ENCODE measurements at places on chromosomes 3 and 15. TPM values are rescaled to one million over a fixed set of nuclear protein-coding genes. Genes with fewer than 3 reads are reported as not detected.

The GUCA1C gene
- total RNA-seq: not detected

DNA sequence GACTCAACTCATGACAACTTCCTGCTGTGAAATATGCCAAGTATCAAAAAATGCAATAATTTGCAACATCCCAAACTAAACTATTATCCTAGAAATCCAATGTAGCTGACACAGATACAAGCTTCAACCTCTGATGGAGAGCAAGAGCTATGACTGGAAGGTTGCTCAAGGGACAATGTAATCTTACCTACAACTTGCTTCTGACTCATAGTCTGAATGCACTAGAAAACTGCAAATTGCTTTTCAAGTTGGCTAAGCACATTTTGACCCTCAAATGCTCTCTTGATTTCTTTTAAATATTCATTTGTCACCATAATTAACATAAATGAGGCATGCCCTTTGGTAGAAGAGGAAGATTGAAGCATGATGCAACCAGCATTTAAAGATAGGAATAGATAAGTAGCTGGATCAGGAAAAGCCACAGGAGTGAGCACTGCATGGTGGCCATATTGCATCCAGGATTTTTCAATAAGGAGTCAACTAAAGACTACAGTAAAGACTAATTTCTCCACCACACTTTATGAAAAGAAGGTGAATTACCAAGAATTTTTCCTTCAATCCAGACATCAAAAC lies 630.8 kb upstream of the GBE1 start:
- no peak for DNase-seq

- DNase-seq: no peak
Observed at GRCh38 chr3:29241855-29242254, 39.0 kb upstream of the RBMS3 start.

- DNase-seq: no peak
Observed at GRCh38 chr15:68560501-68561113, 18.2 kb upstream of the CORO2B start.

- no peak for DNase-seq
Observed at GRCh38 chr3:172388412-172389078, 59.7 kb downstream of the GHSR start.

GRCh38 chr15:88981244-88982215 lies 68.4 kb upstream of the MFGE8 start:
- DNase-seq: no peak

DNA sequence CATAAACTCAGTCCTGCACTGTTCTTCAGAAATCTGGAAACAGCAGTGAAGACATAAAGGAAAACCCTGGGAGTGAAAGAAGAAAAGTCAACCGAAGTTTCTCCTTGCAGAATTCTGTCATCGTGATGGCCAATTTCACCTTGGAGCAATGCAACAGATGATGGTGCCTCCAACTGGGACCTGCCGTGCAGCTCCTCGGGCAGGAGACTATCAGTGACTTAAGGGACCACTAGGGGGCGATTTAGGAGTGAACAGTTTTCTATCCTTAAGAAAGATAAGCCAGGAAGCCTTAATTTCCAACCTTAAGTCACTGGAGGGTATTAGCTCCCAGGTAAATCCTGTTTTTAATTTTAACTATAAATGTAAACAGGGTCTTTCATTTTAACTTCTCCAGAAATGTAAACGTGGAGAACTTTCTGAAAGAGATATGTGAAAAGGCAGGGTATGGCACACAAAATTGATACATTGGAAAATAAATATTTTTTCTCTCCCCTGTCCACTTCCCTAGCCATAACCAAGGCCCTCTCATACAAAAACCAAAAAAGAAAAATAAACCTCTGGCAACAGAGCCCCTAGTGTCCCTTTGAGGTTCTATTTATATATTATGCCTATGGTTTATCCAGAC lies 116.3 kb downstream of the PDZRN3 start:
- no peak for DNase-seq
